ENCODE measurements at places on chromosomes 2 and 18.

GRCh38 chr2:128441341-128442052 lies 122.8 kb upstream of the HS6ST1 start:
- DNase-seq: no peak

DNA sequence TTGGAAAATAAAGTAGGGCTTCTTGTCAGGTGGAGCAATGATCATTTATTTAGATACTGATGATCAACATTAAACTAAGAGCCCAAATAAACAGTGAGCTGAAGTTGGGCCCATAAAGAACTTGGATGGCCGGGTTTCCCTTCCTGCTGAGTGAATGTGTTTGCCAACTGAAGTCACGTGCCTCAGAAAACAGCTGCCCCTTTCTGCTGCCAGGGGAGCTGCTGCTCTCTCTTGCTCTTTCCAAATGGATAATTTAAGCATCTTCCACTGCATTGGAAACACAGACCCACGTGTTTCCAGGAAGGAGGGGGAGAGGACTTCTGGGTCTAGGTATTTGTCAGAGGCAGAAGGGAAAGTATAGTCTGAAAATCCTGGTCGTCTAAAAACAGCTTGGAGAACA lies 22.9 kb upstream of the NCKAP5 start:
- DNase-seq: no peak

DNA sequence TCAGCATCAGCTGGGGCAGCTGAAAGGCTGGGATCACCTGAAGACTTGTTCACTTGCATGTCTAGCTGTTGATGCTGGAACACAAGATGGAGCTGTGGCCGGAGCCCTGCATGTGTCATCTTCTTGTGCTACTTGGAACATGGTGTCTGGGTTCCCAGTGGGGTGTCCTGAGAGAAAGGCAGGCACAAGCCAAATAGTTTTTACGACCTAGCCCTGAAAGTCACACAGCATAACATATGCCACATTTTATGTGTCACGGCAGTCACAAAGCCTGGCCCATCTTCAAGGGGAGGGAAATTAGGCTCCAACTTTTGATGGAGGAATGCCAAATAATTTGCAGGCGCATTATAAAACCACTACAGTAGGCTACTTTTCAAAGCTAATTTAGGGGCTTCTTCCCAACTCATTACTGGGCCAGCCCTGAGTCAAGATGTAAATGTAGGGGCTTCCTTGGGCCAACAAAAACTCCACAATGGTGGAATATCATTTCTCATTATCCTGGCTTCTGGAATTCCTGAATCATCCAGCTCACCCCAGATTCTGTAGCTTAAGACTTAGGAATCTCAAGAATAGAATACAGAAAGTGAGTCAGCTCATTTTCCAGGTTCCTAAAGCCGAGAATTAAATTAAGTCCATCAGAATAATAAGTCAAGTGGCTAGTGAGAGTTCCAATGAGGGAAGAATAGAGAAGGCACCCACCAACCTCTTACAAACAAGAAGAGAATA lies 543.0 kb downstream of the TNS1 start:
- DNase-seq: no peak

DNA sequence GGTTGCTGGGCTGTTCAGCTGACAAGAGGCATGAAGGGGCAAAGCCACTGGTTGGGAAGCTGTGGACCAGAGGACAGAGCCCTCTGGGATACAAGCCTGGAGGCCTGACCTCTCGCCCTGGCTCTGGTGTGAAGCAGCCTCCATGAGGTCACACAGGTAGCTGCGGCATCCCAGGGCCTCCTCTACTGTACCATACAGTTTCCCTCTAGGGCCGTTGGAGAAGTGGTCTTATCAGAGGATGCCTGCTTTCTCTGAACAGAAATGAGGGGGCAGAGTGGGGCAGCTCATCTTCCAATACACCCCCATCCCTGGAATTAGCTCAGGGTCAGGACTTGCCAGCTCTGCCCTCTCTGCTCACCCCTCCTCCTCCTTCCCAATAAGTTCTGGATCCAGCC lies 135.1 kb upstream of the SMAD2 start:
- no peak for DNase-seq

DNA sequence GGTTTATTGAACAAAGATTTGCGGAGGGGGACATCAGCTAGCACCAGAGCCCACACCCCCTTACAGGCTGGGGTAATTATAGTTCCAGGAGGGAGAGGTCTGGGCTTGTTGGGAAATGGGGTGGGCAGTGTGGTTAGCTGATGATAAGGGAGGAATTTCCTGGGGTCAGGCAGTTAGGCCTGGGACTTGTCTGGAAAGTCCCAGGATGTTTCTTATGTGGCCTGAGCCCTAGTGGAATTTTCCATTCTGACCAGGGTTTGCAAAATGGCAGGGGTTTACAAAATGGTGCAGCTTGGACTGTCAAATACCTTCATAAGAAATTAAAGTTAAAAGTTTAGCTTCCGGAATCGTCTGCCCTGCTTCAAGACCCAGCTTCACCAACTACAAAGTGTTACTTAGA lies 199.1 kb downstream of the FBXO15 start:
- no peak for DNase-seq
